ENCODE measurements at places on chromosomes 3 and 15.

- DNase-seq: peak; percentile 43
These were observed 271.4 kb downstream of the CLSTN2 start for GRCh38 chr3:140206196-140207040.

DNA sequence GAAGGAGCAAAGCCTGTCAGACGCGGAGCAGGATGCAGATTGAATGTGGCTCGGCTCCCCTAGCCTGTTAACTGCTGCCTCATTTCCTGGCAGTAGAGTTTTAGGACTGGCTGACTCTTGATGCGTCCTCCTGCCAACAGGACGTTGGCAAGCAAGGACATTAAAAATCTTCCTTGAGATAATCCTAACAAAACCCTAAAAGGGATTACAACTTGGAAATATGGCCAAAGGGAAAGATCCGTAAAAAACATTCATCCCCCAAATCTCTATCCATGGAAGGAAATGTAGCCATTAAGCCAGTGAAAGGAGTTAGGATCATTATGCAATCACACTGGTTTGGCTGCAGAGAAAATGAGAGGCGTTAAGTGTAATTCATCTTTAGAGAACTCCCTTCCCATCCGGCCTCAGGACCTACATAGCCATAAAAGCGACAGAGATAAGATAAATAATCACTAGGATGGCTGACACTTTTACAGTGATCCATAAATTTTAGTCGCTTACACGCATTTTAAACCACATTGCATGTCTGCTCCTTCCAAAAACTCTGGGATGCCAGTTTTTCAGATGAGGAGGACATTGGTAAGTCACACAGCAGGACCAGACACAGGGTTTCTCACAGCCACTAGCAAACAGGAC, 44.5 kb upstream of the C3orf80 start:
- no peak for DNase-seq

GRCh38 chr3:100682056-100682853, 27.0 kb upstream of the TFG start:
- no peak for DNase-seq

DNA sequence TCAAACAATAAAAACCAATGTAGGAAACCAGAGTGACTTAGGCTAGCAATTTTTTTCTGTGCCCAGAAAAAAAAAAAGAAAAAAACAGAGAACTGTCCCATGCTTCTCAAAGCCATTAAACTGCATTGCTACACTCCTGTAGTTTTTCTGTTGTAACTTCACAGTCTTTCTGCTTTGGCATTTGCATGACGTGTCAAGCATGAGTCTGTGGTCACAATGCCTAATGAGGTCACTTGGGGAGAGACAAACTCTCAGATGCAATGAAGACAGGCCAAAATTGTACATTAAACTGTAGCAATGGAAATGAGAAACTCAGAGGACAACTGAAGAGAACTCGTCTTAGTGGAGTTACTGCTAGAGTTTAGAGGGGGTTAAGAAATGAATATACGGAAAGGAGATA, 30.8 kb downstream of the CCDC80 start:
- DNase-seq: no peak

GRCh38 chr15:97683831-97684230, 276.7 kb upstream of the ARRDC4 start:
- no peak for DNase-seq

GRCh38 chr15:94125156-94125555, 106.2 kb upstream of the MCTP2 start:
- no peak for DNase-seq

Measured in RWPE1 (cell line).